Right ventricle myocardium superior (tissue), 1 donor: ENCODE measurements at places on chromosomes 2 and 18. TPM values are rescaled to one million over a fixed set of nuclear protein-coding genes. Genes with fewer than 3 reads are reported as not detected.

Gene ZSCAN30
- total RNA-seq: 12.0 TPM

Gene SERPINB4
- total RNA-seq: not detected

- no peak for DNase-seq
Observed at GRCh38 chr2:218858138-218858445, 1.5 kb upstream of the WNT6 start.

DNA sequence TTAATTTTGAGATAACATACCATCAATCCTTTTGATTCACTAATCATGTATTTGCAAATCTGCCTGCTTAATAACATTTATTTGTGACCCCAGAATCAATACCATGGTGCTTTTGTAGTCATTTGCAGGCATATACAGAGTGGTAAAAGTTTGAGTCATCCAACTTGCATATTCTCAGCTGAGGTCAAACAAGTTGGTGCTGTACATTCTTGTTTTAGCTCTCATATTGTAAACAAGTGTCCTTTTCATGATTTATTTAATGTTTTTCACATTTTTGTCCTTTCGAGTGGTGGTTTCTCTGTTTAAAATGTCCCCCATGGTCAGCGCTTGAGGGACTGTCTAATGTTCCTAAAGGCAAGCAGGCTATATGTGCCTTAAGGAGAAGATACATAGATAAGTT, 17.5 kb downstream of the RAB27B start:
- no peak for DNase-seq

- no peak for DNase-seq
Observed at GRCh38 chr2:121567957-121568409, 37.3 kb downstream of the RNU4ATAC start.

- no peak for DNase-seq
Observed at GRCh38 chr2:156800065-156800653, 364.0 kb downstream of the GPD2 start.

DNA sequence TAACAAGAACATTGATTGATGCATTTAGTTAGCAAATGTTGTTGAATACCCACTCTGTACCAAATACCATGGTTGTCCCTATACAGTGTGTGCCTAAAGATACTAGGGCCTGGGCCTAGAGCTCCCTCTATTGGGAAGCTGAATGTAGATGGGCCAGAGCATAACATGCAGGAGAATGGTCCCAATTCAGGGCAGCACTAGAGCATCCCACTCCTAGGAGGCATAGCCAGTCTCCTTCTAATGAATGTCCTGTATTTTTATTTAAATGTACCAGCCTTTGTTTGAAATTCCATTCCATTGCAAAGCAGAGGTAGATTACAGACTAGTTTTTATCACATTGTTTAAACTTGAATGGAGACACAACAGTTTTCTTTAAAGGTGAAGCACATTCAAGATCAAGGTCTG, 90.6 kb downstream of the FEZ2 start:
- no peak for DNase-seq
